AG09319 (cell line): ENCODE measurements at places on chromosomes 5 and 9.

- DNase-seq = no peak
Observed at GRCh38 chr5:145230781-145231180, 604.4 kb downstream of the PRELID2 start.

DNA sequence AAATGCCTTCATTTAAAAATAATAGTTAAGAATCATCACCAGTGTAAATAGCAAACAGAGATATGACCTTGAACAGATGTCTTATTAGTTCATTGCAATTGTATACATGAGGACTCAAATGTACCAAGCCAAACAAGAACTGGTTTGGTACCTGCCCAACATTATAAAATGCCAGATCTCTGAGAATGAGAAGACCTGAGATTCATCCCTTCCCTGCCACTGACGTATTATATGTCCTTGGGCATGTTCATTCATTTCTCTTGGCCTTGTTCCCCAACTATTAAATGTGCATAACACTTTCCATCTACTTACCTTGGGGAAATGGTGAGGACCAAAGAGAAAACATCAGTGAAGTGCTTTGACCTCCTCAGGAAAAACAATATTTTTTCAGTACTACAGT lies 33.6 kb upstream of the ERBIN start:
- DNase-seq = no peak

DNA sequence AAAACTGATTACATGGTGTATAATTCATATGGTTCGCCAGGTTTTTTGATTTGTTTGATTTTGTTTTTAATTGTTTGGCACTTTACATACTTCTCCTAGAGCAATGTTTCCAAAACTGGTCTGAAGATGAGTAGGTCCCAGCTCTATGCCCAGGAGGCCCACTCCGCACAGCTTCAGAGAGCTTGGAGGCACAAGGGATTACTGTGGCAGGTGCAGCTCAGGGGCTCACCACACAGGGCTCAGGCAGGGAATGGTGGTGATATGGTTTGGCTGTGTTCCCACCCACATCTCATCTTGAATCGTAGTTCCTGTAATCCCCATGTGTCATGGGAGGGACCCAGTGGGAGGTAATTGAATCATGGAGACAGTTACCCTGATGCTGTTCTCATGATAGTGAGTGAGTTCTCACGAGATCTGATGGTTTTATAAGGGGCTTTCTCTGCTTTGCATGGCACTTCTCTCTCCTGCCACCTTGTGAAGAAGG lies 296.6 kb downstream of the MED10 start:
- no peak for DNase-seq

GRCh38 chr9:21616082-21616778 lies 134.1 kb upstream of the IFNE start:
- DNase-seq = peak; percentile 47

DNA sequence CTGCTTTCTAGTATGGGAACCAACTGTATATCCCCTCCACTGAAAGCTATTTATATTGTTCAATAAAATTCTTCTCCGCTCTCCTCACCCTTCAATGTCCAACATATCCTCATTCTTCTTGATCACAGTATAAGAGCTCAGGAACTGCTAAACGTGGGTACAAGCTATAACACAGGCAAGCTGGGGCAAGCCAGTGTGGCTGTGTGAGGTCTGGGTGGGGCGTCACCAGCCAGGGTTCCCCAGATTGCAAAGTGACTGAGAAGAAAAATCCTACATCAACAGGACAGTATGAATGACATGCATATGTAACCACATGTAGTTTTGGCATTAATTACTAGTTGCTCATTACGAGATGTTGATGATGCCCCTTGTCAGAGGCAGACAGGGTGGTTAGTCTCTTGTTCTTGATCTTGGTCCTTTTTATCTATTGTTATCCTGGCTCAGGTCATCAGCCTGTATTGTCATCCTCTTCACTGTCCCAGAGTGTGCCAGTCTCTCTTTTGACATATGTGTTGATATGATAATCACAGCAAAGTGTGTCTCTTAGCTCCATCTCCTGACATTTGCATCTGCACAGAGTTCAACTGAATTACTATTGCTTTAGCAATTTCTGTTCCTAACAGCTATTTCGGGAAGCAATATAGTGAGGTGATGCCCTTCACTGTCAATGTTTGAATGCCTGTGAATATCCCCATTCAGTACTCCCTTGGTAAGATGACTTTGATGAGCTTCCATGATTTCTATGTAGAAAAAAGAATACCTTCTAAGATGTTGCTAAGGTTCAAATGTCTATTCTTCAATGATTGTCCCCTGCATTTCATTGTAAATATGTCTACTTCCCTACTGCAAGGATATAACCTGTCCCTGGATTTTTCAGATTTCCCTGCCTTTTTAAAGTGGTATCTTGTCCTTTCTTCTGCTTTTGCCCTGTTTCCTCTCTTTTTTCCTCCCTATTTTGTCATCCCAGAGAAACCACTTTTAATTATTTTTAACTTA lies 140.3 kb downstream of the MAT2B start:
- DNase-seq = no peak

DNA sequence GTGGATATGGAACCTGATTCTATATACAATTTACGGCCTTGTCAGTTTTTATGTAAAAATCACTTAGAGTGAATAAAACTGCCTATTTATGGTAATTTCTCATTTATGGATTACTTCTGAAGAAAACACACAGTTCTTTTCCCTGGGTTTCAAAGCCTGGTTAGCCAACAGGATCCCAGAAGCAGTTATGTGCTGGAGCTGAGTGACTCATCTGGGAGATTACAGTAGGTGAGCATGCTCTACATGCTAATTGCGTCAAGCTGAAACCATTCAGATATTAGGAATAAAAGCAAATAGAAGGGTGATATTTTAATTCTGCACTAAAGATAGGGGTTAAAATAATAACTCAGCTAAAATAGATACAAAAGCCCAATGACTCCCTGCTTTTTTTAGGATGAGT lies 47.8 kb downstream of the PDE4D start:
- no peak for DNase-seq
